ENCODE measurements at places on chromosomes 11 and 22. TPM values are rescaled to one million over a fixed set of nuclear protein-coding genes. Genes with fewer than 3 reads are reported as not detected.

GRCh38 chr22:41368543-41369423 is 13.0 kb upstream of the TEF start:
- no peak for DNase-seq

GRCh38 chr11:11028017-11028692 is 170.3 kb upstream of the ZBED5 start:
- peak; percentile 50 for DNase-seq

- no peak for DNase-seq
These were observed 3.2 kb downstream of the CARNS1 start for GRCh38 chr11:67418476-67419281.

- no peak for DNase-seq
These were observed 9.9 kb upstream of the MRPL11 start for GRCh38 chr11:66448523-66448922.

DNA sequence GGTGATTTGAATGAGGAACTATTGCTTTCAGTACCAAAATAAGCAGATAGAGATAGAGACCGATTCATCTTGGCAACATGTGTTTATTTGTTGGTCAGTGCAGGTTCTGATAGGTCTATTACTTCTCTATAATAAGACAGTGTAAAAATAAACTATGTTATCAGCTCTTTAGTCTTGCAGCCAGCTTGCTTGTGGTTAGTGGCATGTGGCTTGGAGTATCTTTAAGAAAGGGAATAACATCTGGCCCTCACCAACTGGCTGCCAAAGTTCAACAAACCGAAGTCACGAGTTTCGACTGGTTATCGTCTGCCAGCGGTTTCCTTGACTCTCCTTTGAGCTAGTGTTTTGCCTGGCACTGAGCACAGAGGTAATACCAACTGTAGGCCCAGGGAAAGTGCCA is 71.8 kb downstream of the CTTN start:
- DNase-seq, result peak; percentile 71

GRCh38 chr11:10051868-10052586 is 242.0 kb downstream of the SBF2 start:
- DNase-seq, result peak; percentile 60

DNA sequence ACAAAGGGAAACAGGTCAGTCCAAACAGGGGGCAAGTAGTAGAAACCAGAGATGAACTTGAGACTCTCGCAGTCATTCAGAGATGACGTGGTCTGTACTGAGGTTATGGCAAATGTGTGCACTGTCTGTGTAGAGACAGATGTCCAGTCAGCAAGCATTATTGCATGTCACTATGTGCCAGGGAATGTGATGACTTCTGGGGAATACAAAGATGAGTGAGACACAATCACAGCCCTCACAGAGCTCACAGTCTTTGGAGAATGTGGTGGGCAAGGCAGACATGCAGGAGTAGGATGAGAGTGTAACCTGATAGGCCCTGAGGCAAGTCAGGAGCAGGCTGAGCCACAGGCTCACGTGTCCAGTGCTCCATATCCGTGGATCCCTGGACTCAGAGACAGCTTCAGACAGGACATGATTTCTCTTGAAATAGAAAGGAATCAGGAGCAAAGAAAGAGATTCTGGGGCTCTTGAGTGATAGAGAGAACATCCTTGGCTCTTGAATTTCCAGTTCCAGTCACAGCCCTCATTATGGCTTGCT is 550.7 kb downstream of the ETS1 start:
- no peak for DNase-seq

GRCh38 chr11:11502263-11502861 is 119.4 kb downstream of the GALNT18 start:
- no peak for DNase-seq

- DNase-seq, result no peak
These were observed 5.8 kb downstream of the PLEKHB1 start for GRCh38 chr11:73652046-73652730.

GRCh38 chr11:69894181-69894611 is 75.0 kb upstream of the FGF3 start:
- DNase-seq, result no peak

DNA sequence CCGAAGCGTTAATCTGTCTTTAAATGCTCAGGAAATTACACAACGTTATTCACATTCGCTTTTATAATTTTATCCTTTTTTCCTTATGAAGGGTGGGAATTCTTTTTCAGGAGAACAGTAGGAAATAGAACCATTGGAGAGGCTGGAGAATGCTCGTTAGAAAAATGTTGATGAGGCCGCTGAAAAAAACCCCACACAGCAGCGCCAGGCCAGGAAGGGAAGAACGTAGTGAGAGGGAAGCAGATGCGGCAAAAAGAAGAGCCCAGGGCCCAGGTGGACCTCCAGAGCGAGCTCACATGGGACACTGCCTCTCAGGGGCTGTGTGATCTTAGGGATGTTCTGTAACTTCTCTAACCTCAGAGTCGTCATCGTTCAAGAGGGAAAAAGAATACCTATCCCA is 691.6 kb downstream of the OPCML start:
- no peak for DNase-seq

DNA sequence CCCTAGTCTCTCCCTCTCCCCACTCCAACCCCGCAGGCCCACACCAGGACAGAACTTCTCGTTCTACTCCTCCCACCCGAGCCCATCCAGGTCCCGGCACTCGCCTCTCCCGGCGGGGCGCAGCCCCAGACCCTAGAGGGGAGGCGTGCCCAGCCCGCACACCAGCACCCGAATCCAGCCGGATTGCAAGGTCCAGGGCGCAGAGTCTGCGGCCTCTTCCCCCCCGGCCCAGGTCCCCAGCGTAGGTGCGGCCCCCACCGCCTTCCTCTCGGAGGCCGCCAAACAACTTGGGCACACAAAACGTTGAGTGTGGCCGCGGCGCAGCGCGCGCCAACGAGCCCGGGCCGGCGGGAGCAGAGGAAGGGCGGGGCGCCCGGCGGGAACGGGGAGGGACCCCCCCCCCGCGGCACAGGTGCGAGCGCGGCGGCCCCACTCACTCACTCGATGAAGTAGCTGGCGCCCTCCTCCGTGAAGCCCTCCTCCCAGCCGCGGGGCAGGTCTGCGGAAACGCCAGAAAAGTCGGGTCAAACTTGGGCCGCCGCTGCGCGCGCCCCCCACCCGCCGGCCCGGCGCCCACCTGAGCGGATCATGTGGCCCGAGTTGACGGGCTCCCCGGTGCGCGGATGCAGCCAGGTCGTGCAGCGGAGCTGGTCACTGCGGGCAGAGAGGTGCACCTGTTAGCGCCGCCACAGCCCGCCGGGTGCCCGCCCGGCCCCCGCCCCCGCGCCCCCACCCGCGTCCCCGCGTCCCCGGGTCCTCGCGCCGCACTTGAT is 480 bp downstream of the PLEKHA7 start:
- no peak for DNase-seq

DNA sequence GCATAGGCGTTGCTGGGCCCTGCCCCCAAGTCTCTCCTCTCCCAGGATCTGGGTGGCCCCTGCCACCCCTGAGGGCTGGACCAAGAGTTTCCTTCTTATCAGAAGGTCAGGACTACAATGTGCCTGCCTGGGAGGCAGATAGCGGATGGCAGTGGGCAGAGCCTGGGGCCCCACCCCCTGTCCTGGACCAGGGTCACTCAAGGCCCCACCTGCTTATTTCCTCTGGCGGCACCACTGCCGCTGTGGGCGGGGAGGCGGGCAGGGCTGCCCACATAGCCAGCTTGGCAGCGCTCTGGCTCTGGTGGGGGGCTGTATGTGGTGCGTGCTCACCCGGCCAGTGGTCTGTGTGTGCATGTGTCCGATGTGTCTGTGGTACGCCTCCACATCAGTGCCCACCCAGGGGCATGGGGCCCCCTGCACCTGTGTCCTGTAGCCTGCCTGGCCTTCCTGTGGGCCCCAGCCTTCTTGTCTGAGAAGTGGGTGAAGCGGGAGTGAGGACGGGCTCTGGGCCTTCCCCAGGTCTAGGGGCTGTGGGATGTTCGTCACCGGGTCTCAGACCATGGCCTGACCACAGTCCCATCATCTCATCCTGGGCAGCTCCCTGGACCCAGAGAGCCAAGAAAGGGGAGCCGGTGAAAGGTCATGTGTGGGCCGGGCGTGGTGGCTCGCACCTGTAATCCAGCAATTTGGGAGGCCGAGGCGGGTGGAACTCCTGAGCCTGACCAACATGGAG is 3.0 kb downstream of the GAS2L1 start:
- no peak for DNase-seq

DNA sequence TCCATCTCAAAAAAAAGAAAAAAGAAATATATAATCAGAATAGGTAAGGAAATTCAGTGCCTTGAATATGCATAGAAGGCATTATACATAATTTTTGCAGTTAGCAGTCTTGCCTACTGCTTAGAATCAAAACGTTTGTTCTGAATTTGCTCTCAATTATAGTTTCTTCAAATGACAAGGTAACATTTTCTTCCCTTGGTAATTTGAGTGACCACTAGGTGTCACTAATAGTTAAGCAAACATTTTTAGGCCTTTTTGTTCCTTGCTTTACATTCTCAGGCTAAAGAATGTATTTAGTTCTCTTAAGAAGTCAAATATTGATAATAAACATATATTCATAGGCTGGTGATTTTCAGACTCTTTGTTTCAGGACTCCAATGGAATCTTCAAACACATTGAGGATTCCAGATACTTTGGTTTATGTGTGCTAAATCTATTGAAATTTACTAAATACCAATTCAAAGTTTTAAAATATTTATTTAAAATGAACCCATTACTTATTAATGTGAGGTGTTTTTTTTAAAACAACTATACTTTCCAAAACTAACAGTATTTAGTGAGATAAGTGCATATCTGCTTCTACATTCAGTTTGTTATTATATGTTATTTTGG is 55.0 kb upstream of the DEPDC7 start:
- peak; percentile 40 for DNase-seq

DNA sequence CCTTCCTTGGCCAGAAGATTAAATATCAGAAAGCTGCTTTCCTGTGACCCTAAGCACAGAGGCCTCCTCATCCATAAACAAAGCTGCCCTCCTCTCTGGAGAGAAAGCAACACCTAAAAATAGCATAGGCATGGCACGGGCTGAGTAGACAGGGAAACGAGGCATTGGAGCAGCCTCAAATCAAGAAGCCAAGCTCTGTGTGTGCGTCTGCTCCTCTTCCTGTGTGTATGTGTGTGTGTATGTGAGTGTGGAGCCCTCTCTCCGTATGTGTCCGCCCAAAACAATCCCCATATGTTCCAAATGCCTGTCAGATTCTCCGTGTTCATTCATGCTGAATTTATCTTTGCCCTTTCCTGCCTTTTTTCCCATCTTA is 24.0 kb downstream of the KCNJ5 start:
- DNase-seq, result no peak

DNA sequence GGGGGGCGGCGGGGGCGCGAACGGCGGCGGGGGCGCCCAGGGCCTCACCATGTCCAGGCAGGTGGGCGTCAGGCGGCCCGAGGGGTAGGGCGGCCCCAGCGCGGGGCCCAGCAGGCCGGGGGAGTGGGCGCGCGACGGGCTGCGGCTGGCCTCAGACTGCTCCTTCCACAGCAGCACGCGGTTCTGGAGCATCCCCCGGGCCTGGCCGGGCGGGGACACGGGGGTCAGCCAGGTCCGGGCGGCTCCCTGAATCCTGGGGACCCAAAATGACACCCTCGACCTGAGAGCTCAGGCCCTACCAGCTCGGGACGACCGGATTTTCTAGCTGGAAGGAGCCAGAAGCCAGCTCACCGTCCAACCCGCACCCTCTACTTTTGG is 5.5 kb upstream of the SLC16A8 start:
- DNase-seq, result no peak

- DNase-seq, result peak; percentile 27
These were observed 40.8 kb downstream of the RIBC2 start for GRCh38 chr22:45454275-45454674.

GRCh38 chr11:37040921-37041320 is 442.9 kb upstream of the RAG2 start:
- DNase-seq, result no peak

DNA sequence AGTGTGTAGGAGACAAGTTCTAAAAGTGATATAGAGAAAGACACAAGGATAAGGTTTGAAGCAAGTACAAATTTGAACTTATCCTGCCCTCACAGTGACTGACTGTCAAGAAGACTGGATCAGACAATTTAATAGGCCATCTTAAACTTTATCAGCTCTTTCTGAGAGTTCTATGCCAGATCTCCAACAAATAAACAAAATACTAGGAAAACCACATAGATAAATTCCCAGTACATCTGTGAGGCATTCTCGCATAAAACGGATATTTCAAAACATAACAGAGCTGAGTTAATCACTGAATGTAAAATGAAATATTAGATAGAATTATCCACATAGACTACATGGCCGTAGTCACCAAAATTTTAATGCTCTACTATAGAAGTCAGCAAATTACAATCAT is 120.9 kb upstream of the LUZP2 start:
- DNase-seq, result peak; percentile 14

GRCh38 chr11:44133335-44133946 is 38.0 kb downstream of the EXT2 start:
- DNase-seq, result peak; percentile 62

DNA sequence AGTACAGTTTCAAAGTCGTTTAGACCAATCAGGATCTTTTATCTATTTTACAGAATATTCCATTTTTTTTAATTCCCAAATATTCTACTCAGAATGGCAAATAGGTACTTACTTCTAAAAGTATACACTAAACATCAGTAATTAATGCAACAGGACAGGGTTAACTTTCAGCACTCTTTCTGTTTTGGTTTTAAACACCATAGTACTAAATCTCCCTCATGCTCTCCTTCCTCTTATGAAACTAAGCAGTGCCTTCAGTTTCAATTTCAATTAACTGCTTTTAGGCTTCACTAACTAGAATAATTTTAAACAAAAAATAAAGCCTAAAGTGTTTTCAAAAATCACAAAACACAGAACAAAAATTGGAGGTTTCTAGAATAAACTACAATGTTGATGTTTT is 57.9 kb downstream of the NOX4 start:
- DNase-seq, result no peak

- peak; percentile 50 for DNase-seq
These were observed 56.6 kb upstream of the FDX1 start for GRCh38 chr11:110373051-110373702.

DNA sequence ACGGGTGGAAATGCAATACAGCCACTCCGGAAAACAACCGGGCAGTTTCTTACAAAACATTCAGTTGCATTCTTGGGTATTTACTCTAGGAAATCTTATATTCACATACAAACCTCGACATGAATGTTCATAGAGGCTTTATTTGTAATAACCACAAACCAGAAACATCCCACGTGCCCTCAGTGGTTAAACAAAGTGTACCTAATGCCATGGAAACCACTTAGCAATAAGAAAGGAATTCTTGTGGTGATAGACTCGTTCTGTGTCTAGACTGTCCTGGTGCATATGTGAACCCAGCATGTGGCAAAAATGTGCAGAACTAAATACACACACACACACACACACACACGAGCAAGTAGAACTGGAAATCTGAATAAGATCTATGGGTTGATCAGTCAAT is 1073.3 kb downstream of the TBC1D22A start:
- peak; percentile 96 for DNase-seq

FGF4 gene
- total RNA-seq, result not detected

CEP126 gene
- 1.8 TPM for total RNA-seq

GRM5 gene
- total RNA-seq, result under 0.01 TPM

OR52I1 gene
- not detected for total RNA-seq

ADM2 gene
- 5.8 TPM for total RNA-seq

PNPLA5 gene
- under 0.01 TPM for total RNA-seq

MYEOV gene
- 1.2 TPM for total RNA-seq

KRTAP5-1 gene
- total RNA-seq, result not detected

DDX25 gene
- total RNA-seq, result not detected

KDM4D gene
- total RNA-seq, result 0.50 TPM

ISX gene
- not detected for total RNA-seq

ACTN3 gene
- not detected for total RNA-seq
